ENCODE measurements at places on chromosomes 5 and 9.

DNA sequence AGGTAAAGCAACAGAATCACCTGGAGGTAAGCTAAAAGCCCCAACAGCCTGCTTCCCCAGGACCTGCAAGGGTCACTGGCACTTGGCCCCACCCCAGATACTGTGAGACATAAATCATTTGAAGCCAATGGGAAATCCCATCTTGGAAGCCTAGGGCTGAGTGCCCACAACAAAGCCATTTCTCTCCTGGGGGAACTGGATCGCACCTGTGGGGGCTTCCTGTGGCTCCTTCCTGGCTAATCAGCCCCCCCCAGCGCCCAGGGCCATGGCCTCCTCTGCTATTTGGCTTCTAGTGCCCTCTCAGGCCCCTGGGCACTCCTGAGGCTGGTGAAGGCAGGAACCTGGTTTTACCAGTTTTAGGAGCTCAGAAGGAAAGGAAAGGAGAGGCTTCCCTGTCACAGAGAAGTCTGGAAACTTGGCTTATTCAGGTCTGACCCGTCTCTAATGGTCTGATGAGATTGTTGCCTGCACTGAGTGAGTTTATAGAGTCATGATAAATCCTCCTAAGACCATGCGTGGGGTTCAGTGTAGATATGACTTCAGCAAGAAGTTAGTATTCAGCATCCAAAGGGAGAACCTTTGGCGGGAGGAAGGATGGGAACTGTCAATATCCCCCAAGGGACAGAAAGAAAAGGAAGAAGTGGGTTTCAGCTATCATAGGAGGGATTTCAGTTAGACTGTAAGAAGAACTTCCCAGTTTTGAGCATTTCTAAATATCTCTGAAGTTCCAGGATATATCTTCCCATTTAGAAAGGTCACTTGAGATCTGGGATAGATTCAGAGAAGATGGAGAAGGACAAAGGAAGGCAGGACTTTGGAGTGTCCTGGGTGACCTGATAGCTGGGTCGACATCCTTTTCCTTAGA, 1.2 kb downstream of the KCNMB1 start:
- DNase-seq: no peak

DNA sequence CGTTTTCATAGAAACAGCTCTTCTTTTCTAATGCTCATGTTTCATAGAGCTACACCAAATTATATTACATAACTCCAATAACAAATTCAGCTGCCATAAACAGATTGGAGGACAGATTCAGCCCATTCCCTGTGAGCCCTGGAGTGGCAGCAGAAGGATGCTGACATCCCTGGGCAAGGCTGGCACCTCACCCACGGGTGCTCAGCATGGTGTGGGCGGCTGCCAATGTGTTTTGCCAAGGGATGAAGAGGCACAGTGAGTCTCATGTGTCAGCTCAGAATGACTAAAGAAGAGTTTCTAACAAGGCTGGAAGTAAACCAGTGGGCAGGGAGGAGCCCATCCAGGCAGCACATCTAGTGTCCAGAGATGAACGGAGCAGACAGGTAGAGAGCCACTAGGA, 127.1 kb upstream of the ICE1 start:
- DNase-seq: no peak

- no peak for DNase-seq
These were observed 599.1 kb upstream of the TYRP1 start for GRCh38 chr9:12094046-12094445.

DNA sequence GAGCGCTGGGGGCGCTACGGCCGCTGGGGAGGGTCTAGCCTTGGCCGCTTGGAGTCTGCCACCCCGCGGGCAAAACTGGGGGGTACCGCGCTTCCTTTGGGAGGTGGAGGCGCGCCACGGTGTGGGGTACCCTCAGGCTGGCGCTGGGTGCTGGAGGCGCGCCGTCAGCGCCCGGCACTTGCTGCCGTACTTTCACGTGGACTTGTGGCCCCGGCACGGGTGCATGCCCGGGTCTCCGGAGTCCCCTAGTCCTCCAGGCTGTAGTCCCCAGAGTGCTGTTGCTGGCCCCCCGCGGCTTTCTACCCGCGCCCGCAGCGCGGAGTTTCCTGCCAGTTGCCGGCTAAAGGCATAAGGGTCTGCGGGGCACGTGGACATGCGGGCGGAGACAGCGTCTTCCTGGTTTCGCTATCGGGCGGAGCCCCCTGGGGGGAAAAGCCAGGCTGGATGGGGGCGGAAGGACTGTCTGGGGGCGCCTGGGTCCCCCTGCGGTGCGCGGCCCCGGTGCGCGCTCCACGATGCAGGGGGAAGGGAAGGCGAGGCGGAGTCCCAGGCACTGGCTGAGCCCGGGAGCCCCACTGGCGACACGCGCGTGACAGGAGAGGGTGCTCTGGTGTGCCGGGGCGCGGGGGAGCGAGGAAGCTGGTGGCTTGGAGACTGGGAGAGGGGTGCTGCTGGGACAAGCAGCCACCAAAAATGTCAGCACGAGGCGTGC, 666 bp downstream of the PPARGC1B start:
- DNase-seq: peak; percentile 47

GRCh38 chr9:124789531-124789930, 12.6 kb downstream of the OLFML2A start:
- DNase-seq: no peak

DNA sequence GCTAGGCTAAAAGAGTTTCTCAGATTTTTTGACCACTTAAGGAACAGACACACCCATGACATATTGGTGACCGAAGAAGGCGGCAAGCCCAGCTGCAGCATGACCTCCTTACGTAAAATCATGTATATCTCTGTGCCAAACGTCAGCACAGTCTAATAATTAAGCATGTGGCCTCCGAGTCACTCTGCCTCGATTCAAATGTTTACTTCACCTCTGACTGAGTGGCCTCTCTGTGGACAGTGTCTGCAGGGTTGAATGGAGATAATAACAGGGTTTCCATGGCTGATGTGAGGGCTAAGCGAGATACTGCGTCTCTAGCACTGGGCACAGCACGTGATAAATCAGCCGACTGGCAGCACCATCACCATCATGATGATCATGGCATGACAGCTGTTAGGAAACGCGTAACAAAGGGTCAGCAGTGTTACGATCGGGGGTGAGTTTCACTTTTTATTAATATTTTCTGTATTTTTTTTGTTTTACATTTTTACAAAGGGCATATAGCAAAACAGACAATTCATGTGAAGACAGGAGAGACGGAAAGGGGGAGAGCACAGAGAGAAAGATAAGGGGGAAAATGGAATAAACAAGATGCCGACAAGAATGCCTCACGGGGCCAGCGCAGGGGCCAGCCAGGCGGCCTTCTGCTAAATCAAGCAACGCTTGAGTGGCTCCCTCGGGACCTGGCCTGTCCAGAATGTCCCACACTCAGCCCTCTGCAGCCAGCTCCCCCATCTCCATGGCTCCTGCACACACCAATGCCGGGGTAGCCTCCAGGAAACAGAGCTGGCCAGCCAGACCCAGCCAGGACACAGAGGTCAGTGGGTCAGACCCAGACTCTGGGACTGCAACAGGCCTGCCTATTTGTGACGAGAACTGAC, 60.3 kb downstream of the ADAMTS2 start:
- no peak for DNase-seq

- no peak for DNase-seq
These were observed 88.9 kb upstream of the TRIO start for GRCh38 chr5:14054111-14054854.

- no peak for DNase-seq
These were observed 430.8 kb downstream of the ARHGEF28 start for GRCh38 chr5:74056789-74057164.

DNA sequence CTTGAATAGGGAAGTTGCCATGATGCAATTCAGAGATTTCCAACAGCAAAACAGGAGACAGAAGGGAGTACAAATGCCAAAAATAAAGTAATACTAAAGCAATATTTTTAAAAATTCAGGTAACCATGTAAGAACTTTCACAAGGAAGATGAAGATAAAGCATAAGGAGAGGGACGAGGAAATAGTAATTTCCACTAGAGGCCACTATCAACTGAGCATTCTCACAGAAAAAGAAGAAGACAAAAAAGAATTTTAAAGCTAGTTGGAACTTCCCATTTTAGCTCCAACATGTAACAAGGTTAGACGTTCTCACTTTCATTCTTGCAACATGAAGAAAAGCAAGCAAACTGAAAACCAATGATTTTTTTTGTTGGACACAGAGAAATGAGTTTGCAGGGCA, 779.9 kb upstream of the CDH6 start:
- no peak for DNase-seq

DNA sequence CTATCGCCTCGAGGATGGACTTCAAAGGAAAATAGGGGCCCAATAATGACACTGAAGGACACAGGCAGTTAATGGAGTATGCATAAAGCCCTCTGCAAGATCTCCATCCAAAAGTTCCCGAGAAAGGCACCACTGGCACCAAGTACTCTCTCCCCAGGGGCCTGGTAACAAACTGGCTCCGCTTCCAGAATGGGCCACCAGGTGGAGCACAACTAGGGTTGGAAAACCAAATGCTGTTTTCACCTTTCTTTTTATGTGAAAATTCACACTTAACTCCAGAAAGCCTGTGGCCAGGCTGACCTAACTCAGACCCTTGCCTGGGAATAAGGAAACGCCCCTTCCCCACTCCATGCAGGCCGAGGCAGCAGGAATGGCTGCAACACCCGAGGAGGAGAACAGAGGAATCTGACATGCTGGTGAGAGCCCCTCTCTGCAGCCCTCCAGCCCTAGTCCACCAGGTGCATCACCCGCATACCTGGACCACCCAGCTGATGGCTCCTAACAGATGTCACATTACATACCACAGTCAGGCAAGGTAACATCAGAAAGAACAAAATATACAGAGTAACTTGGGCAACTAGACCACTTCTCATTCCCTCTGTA, 42.8 kb downstream of the CAMSAP1 start:
- DNase-seq: peak; percentile 68

GRCh38 chr5:65986796-65987195, 60.4 kb downstream of the ERBIN start:
- DNase-seq: no peak

GRCh38 chr9:82930116-82930515, 132.8 kb downstream of the RASEF start:
- no peak for DNase-seq

- DNase-seq: peak; percentile 82
These were observed 45.5 kb upstream of the ZNF169 start for GRCh38 chr9:94213511-94214124.

- no peak for DNase-seq
These were observed 26.0 kb upstream of the SLC2A8 start for GRCh38 chr9:127370672-127371648.

DNA sequence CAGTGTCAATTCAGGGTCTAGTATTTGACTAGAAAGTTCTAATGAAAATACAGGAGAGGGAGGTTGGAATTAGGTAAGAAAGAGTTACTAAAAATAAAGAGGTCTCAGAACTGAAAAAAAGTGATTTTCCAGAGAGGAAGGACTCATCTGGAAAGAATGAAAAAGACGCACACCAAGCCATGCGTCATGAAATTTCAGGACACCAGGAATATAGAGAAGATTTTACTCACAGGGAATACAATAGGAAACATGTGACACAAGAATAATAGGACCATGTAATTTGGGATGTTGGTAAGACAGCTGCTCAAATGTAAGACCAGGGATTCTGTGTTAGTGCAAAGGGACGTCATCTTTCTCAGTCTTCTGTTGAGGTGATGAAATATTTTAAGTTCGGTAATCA, 224.7 kb downstream of the GDNF start:
- no peak for DNase-seq

- no peak for DNase-seq
These were observed 37.6 kb downstream of the ALG2 start for GRCh38 chr9:99184110-99184474.

GRCh38 chr9:125145425-125145824, 2.1 kb upstream of the SCAI start:
- no peak for DNase-seq

GRCh38 chr9:72276429-72276828, 88.6 kb downstream of the ZFAND5 start:
- no peak for DNase-seq

DNA sequence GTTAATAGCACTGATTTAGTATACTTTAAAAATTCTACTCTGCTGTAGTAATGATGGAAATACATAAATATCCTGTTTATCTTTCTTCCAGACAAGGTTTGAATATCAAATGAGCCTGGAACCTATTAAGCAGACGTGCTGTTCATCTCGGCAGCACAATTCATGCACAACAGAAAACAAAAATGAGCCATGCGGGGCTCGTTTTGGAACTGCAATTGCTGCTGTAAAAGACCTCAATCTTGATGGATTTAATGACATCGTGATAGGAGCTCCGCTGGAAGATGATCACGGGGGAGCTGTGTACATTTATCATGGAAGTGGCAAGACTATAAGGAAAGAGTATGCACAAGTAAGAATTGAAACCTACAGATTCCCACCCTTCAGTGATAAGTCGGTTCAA, 79.1 kb upstream of the ITGA2 start:
- no peak for DNase-seq

GRCh38 chr9:131323629-131324028, 34.1 kb downstream of the PLPP7 start:
- DNase-seq: no peak

GRCh38 chr9:130847306-130848217, 12.5 kb downstream of the ABL1 start:
- DNase-seq: no peak

GRCh38 chr5:64853777-64854176, 85.0 kb downstream of the CWC27 start:
- no peak for DNase-seq

DNA sequence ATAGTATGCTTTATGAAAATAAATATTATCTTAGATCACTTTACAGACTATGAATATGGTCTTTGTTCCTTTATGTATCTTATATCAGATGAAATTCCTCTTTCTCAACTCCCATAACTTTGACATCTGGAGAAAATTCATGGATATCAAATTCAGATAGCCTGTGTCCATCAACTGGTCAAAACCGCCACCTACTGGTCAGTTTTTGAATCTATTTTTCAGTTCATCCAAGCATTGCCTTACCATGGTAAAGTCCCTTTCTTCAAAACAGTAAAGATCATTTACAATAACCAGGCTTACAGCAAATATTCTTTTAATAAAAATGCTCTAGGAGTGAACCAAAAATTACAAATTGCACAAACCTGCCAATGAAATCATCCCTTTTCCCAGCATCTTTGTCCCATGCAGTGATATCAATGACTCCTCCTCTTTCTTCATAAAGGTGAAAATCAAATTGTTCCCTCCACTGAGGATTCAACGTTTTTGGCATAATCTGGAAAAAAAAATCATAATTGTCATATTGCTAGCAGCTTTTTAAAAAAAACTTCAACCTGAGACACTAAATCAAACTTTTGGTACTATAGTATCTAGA, 290.5 kb downstream of the SLF1 start:
- DNase-seq: peak; percentile 22

DNA sequence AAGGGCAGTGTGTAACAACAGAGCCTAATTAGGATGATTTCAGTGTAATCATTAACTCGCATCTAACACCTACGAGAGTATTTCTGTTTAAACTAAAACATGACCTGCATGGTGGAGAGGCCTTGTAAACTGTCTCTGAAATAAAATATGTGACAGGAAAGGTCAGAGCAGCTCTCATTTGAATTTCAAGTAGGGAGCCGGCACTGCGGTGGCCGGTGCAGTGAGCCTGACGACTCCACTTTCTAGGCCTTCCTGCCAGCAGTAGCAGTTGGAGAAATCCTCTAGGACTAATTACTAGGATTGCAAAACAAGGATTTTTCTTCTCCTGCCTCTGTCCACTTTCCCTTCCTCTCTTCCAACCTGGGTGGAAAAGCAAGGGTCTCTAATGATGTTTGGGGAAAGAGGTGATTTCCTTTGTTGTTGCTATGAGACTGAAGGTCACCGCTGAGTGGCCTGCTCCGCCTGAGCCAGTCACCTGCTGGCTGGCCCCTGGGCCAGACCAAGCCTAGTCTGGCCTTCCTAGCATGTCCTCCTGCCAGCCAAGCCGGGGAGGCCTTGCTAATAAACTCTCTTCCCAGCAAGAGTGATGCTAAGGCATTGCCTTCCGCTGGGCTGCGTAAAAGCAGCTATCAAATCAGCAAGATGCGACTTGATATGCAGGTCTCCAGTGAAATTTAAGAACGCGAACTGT, 245.7 kb downstream of the PSAT1 start:
- DNase-seq: no peak
